ENCODE measurements at places on chromosomes 6 and 20.

GRCh38 chr6:155215906-155216305 lies 47.9 kb upstream of the CLDN20 start:
- DNase-seq = no peak

GRCh38 chr6:139753198-139753861 lies 378.9 kb upstream of the CITED2 start:
- no peak for DNase-seq

GRCh38 chr20:63032861-63033793 lies 26.4 kb upstream of the BHLHE23 start:
- no peak for DNase-seq

DNA sequence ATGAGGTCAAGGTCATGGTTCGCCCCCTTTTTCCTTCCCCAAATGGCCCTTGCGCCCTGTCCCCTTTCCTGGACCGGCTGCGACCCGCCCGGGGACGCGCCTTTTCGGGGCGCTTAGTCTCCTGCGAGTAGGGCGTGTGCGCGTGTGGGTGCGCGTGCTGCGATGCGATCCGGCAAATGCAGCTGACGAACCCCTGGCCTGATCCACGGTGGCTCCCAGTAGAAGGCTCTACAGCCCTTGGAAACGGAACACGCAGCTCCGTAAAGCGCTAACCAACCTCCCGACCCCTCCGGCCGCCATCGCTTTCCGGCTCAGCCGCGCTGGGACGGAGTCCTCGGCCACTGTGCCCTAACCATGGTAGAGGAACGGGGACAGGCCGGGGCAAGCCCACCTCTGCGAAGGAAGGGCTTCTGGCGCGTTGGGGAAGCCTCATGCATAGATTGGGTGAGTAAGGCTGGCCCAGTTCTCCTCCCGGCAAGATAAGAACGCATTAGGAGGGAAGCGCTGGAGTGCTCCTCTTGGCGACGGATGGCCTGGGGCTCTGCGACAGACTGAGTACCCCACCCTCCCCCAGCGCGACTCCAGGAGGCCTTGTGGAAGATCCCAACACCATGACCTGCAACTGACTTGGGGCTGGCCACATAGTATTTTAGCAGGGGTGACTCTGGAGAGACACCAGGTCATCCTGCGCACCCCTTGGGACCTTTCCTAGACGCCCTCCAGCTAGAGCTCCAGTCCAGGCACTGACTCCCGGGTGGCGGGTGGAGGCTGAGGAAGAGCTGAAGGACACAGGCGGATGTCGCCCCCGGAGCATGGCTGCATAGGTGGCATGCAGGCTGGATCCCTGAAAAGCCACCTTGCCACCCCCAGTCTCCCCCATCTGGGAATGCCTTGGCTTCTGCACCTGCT lies 1.1 kb upstream of the SLC4A11 start:
- DNase-seq = no peak

DNA sequence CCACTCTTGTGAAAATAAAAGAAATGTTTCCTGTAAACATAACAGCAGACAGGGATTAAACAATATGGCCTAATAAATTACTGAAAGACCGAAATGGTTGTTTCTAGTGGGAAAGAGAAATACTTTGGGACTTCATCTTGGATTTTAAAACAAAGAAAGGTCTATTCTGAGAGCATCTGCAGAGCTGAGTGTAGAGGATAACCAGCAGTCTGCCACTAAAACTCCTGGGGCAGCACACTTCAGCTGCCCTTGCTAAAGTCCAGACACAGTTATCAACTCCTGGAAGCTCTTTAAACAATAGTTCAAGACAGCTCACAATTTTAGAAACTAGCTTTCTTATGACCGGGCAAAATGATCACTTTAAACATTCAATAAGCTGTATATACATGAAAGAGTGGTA lies 38.6 kb downstream of the AKIRIN2 start:
- no peak for DNase-seq

- no peak for DNase-seq
Measured at GRCh38 chr6:49632727-49633126, 3.9 kb downstream of the RHAG start.

DNA sequence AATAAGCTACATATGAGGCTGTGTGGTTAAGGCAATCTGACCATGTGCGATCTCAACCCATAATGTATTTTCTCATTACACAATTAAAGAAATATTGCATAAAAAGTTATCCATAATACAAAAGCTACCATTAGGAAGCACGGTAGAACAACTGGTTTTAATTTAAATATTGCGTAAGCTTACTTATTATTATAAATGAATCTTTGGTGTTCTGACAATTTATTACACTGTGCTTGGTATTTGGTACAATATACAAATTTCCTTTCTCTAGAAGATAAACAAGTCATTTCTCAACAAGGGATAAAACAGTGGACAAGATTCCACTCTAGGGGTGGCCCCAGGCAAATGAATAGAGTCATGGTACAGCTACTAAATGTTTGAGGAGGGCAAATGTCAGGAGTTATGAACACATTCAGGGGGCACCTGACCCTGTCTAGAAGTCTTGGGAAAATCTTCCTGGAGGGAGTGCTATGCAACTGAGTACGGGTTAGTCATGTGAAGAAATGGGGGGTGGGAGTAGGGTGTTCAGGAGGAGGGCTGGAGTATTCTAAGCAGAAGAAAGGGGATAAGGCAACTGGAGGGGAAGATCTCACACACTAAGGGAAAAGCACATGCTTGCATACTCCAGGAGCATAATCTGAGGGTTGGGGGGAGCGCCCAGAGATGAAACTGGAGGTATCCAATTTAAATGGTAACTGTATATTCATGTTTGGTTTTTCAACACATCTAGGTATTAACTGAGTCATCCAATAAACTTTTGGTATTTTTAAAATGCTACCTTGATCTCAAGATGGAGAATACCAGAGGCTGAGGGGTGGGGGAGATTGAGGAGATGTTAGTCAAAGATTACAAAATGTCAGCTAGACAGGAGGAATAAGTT lies 296.9 kb upstream of the SGK1 start:
- no peak for DNase-seq
